T-helper 22 cell (primary cell): ENCODE measurements at places on chromosomes 2 and 18.

DNA sequence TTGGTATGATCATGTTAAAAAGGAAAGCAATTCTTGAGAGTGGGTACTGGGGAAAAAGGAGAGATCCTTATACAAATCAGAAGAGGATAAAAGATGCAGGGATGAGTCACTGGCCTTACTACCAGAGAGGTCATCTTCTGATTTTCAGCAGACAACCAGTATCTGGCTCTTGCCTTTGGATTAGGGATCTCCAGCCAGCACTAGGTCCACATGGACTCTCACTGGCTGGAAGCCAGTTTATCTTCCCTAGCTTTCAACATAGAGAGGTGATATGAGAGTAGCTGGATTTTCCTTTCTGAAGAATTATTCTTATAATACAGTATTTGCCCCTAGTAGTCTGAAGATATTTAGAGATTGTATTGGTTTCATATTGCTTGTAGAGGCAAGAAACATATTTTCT, 30.2 kb downstream of the CERKL start:
- no peak for DNase-seq

GRCh38 chr18:58850786-58851469, 13.7 kb upstream of the ZNF532 start:
- DNase-seq = no peak

- DNase-seq = no peak
Measured at GRCh38 chr18:78368726-78369125, 610.9 kb upstream of the SALL3 start.

DNA sequence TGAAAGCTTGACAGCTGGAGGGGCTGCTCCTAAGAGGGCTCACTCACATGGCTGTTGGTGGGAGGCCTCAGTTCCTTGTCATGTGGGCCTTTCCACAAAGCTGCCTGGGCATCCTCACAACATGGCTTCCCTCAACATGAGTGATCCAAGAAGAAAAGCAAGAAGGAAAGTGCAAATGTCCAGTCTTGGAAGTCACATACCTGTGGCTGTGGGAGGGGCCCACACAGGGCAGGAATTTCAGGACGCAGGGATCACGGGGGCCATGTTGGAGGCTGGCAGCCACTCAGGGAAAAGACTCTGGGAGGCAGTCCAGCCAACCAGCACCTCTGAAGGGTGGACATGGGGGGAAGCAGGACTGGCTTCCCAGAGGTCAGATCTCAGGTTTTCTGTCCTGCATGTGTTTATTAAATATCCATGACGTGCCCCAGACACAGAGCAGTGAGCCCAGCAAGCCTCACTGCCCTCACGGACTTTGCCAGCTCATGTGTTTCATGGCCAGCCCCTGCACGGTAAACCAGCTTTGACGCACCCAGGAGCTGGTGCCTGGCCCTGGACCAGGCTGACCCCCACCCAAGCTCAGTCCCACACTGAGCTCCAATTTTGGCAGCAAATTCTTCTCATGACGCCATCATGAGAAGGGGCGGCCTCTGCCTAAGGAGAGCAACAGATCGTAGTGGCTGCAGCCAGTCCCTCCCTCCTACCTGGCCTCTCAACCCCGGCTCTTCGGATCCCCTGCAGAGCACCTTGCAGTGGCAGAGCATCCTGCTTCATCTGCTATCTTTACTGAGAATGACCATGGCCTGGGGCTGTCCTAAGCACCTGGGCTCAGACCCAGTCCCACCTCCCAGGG, 34.7 kb upstream of the GPR17 start:
- no peak for DNase-seq

DNA sequence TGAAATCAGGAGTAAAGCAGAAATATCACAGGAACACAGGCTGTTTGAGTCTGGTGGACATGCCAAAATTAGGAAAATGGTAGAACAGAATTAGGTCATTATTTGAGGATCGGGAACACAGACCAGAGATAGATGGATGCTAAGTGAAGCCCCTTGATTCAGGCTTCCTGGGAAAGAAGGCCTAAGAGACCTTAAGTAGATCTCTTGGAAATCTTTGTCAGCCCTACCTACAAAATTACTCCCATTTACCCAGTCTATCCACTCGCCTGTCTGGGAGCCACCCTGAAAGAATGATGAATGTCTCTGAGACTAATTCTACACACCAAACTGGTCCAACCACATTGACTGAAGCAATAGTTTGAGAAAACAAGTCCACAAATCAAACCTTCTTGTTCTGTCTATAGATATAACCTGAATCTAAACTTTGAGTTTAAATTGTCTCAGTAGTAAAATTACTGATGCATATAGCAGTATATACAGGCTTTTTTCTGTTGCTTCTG, 36.6 kb upstream of the TANK start:
- DNase-seq = no peak

- DNase-seq = no peak
Measured at GRCh38 chr2:120864981-120865380, 129.3 kb downstream of the GLI2 start.

GRCh38 chr2:190535121-190535439, 558 bp upstream of the NEMP2 start:
- DNase-seq = no peak

DNA sequence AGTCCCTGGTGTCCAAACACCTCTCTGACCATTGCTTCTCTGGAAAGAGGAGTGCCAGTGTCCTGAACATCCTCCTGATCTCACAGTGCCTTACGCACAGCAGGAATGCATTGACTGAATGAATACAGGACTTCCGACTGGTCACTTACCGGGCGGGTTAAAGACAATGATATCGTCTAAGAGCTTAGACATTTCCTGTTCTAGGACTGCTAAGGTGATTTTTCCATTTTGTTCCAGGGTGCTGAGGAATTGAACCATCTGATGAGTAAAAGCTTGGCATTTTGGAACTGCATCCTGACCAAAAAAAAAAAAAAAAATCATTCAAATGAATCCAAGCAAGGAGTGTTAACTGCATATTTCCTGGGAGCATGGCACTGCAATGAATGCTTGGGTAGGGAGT, 40.0 kb downstream of the SIGLEC15 start:
- no peak for DNase-seq

DNA sequence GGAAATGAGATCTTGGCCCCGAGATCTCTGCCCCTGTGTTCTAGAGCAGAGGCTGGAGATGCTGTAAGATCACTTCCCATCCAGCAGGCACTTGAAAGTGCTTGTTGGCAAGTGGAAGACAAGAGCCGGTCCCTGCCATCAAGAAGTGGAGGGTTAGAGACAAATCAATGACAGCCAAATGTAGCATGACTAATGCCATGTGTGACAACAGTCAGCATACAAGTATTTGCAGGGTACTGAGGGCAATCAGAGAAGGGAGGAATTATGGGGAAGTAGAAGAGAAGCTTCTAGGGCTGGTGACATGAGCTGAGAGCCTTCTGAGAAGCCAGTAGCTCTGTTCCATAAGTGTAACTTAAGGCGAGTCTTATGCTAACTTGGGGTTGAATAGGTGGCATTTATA, 58.6 kb downstream of the TMEM17 start:
- no peak for DNase-seq

DNA sequence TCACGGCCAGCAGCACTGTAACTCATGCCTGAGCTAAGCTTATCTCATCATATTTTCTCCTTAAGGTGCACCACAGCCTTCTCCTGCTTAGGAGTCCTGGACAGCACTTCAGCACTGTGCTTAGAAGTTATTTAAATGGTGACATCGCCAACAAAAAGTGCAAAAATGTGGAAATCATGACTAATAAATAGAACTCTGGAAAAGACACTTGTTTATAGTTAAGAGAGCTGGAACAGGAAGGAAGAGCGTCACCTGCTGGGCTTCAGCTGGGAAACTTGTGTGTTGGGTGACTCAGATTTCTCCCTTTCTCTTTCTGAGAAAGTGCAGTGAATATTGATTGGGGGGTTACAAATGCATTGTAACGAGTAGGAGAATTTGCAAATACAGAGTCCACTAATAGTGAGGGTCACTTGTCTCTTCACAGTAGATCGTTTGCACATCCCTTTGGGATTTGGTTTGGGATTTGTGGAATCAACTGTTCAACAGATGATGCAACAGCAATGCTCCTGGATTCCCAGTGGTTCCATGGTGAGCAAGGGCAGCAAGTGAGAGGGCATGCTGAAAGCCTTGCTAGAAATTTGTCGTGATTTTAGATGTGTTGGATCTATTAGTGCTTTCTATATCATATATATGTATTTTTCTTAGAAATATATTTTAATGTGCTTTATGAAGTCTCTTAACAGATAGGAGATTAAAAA, 84.2 kb downstream of the DOK6 start:
- DNase-seq = no peak

DNA sequence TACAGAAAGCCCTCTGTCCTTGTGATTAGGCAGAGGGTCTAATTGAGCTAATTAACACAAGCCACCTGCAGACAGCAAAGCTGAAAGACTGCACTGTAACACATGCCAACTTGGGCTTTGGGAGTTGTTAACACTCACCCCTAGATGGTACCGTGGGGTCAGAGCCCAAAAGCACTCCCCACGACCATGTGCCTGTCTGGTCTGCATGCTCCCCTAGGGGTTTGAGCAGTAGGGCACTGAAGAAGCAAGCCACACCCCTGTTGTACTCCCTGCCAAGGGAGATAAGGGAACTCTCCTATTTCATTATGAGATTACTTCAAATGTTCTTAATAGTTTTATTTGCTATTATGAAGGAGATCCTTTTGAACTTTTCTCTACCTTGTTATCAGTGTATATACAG, 560.1 kb upstream of the FSHR start:
- no peak for DNase-seq

- no peak for DNase-seq
Measured at GRCh38 chr2:167052825-167053224, 164.5 kb downstream of the XIRP2 start.

DNA sequence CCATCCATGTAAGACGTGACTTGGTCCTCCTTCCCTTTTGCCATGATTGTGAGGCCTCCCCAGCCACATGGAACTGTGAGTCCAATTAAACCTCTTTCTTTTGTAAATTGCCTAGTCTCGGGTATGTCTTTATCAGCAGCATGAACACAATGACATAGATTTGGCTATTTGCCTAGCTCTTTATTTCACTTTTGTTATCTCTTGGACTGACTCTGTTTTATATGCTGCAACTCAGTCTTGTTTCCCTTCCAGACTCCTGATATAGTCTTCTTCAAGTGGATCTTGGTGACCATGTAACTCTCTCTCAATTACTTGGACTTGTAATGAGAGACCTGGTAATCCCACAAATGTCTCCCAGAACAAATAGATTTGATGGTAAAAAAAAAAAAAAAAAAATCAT, 627.6 kb downstream of the CCDC85A start:
- no peak for DNase-seq

DNA sequence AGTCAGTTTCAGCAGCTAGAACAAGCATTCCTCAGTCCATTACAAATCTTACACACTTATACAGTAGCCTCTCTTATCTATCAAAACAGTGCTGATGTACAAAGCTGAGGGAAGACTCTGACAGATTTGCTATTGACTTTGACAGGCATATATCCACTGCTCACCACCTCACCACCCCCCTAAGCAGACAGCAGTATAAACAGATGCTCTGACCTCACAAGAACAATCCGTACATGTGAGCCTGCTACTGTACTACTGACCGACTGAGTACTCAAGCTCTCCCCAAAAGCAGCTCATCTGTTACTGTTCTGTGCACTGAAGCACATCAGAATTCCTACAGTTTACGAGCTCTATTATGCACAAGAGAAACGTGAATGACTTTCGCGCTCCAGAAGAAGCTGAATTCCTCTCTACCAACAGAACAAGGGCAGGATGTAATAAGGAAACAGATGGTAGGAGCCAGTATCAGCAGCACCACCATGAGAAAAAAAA, 95.6 kb upstream of the PDE1A start:
- DNase-seq = no peak

DNA sequence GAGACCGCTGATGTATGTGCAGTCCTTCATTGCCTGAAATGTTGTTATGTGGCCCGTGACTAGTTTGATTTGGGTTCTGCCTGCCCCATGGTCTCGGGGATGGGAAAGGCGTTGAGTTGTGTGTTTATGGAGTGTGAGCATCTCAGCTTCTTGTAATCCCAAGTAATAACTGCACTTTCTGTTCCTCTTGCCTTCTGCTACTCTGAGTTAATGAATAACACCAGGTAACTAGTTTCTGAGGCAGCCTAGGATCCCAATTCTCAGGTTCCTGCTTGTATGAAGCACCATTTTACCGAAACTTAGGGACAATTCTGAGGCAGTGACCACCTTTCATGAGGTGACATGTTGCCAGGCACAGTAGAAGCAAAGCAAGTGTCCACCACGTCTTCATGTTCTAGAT, 170.0 kb downstream of the ALK start:
- no peak for DNase-seq

DNA sequence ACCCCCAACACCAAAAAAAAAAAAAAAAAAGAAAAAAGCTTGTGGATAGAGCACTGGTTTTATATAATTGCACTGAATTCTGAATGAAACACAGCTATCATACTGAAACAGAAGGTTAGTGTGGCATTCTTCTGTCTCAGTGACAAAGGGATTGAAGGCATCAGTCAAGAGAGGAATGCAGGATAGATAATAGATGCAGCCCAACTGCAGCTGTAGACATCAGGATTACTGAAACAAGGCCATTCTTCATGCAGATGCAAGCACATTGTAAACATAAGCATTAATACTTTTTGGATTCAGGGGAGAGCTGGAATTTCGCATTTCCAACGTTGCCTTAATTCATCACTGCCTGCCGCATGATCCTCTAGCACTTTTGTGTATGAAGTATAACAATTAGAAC, 897.4 kb upstream of the KLHL29 start:
- DNase-seq = no peak

DNA sequence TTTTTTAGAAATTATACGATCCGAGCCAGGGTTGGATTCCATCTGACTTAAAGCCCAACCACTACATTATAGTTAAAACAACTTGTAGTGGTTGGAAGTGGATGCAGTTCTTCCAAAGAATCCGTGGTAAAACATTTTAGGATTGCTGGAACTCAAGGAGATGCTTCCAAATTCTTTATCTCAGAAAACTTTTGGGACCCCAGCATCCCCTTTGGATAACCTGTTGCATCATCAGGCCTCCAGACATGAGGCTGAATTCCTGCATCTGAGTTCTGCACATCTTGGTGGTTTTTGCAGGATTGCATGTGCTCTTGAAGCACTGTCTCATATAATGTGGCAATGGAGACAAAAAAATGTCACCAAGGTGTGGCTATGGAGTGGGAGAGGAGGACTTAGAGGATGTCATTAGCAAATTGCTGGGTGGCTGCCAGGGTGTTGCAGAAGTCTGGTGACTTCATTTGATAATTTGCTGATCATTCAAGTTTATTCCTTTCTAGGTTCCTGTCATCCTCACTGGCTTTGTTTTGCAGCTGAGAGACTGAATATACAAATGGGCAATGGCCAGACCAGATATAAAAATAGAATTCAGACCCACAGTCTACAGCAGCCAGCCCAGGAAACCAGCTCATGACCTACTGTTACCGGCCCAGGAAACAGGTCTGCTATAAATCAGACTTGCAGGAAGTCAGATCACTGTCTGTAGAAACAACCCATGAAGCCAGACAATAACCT, 207.7 kb downstream of the BCL2 start:
- DNase-seq = no peak
